Retina (tissue), 1 donor: ENCODE measurements at places on chromosomes 3 and 15.
A peak's percentile ranks its signal among the peaks of the same experiment; 100 is the strongest.

GRCh38 chr3:122627301-122627700 is 49.9 kb downstream of the PARP15 start:
- no peak for DNase-seq

- peak; percentile 61 for DNase-seq
Observed at GRCh38 chr15:80072285-80072994, 13.0 kb downstream of the ZFAND6 start.

GRCh38 chr15:48422401-48422800 is 91.2 kb downstream of the DUT start:
- DNase-seq = no peak

GRCh38 chr15:79168922-79169456 is 78.4 kb upstream of the RASGRF1 start:
- DNase-seq = peak; percentile 70

- DNase-seq = peak; percentile 62
Observed at GRCh38 chr3:140736863-140737460, 59.1 kb downstream of the TRIM42 start.

GRCh38 chr15:57031082-57031481 is 112.6 kb downstream of the TCF12 start:
- no peak for DNase-seq

DNA sequence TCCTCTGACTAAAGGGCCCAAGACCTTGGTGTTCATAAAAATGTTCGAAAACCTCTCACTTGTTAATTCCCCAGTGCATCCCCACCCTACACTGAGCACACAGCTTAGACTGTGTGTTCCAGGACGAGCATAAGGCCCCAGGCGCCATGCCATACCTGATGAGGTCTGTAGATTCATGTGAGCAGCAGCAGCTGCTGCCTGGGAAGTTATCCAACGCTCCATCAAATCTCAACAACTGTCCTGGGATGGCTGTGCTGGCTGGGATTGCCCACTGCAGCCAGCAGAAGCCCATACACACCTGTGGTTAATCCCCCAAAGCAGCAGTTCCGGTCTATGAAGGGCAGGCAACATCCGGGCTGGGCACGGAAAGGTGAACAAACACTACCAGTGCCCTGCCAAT is 391.2 kb downstream of the IL20RB start:
- no peak for DNase-seq

GRCh38 chr3:149475451-149476060 is 1.1 kb downstream of the TM4SF4 start:
- no peak for DNase-seq

GRCh38 chr3:177427540-177427939 is 230.3 kb upstream of the TBL1XR1 start:
- DNase-seq = no peak

- no peak for DNase-seq
Observed at GRCh38 chr15:28986108-28986507, 100.3 kb downstream of the APBA2 start.
